ENCODE measurements at places on chromosomes 3 and 15.

GRCh38 chr3:27504749-27505148 lies 20.6 kb upstream of the SLC4A7 start:
- DNase-seq = no peak

- peak; percentile 45 for DNase-seq
Observed at GRCh38 chr3:59300733-59301132, 250.9 kb upstream of the CFAP20DC start.

- peak; percentile 100 for DNase-seq
Observed at GRCh38 chr15:75451674-75452363, at the start of gene SIN3A. Gene SIN3A (minus strand): TSS chr15:75451690. CDS start chr15:75430375, 21,315 bp downstream.

GRCh38 chr3:141150081-141150830 lies 81.4 kb upstream of the PXYLP1 start:
- no peak for DNase-seq

- no peak for DNase-seq
Observed at GRCh38 chr3:143266927-143267326, 147.4 kb downstream of the CHST2 start.

DNA sequence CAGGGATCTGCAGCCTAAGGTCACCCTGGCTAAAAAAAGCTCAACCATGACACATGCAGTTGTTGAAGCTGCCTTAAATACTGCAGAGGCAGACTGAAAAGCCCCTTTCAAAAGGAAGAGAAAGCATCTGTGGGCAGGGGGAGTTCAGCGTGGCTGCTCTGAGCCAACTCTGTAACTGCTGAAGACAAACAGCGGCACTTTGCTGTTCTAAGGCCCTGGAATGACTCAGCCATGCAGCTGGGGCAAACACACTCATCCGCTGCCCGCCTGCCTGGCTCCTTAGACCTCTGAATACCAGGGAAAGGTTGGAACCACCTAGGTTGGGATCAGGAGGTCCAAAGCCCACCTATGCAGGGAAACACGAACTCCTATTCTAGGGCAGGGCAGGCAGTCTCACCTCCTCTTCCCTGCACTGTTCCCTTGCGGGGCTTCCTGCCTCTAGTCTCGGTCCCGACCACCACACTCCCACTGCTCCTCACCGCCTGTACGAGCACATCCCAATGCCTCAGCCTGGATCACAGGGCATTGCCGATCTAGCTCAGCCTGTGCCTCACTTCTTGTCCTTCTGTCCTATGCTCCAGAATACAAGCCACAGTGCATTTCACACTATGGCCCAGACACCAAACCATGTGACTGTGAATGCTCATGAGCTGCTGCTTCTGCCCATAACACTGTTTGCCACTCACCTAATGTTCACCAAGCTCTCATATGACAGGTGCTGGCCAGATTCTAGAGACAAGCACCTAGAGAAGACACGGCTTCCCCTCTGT lies 6.6 kb upstream of the MUSTN1 start:
- no peak for DNase-seq

DNA sequence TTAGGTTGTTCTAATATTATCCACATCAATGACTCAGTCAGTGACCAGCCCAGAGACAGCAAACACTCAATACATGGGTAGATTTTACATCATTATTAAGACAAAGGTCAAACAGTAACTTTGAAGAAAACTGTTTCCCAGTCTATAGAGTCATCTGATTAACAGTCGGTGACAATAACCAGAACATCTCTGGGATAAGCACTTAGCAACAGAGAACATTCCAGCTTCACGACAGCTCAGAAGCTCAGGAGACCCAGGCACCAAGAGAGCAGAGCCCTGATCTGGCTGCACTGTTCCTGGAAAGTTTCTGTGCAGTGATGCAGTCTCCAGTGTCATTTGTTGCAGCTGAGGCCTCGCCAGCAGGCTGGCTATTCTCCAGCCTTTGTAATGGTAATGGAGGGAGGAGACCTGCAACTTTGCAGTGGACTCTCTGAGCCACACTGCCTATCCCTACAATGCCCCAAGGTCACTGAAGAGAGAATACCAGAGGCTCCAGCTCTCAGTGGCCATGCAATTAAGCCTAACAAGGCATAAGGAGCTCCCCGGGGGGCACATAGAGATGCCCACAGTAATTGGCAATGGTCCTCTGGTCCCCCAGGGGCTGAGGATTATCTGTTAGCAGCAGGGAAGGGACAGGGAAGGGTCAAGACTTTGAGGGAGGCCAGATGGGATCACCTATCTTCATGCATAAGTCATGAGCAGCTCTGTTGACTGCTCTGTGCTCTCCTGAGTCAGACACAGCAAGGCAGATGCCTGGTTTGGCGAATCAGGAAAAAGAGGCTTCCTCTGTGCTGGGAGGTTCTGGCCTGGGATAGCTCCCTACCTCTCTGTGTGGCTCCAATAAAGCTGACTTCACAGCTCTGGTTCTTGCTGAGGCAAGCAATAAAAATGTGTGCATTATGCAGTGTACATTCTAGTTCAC lies 163.6 kb downstream of the CTNNB1 start:
- no peak for DNase-seq

GRCh38 chr3:89025185-89025584 lies 82.2 kb upstream of the EPHA3 start:
- no peak for DNase-seq

DNA sequence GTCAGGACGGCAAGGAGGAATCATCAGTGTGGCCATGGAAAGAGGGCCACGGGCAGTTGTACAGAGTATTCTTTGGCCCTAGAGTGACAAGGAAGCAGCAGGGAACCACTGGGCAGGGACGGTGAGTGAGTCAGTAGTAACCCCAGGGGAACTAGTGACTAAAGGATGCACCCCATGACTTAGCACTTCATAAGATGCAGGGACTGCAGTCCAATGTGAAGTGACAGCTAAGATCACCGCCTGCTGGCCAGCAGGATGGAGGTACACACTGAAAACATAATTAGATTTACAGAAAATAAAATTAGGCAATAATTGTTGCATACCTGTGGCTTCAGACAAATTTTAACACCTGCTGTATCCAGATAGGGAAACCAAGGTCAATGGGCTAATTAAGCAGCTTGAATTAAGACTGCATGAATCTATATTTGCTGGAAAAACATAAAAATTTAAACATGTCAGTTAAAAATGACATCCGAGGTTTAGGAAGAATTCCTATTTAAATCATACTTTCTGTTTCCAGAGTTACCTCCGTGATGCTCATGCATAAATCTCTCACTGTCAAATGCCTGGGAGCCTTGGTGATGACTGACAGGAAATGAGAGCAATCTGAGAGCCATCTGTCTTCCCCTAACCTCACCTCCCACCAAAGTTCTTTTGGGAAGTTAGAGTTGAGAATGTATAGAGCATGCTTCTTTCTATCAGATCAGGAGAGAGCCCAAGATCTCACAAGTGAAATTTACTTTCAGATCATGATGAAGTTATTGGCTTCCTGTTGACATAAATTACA lies 56.5 kb downstream of the DCLK3 start:
- DNase-seq = peak; percentile 69

- DNase-seq = no peak
Observed at GRCh38 chr3:175512700-175513099, 653.6 kb downstream of the NAALADL2 start.

- no peak for DNase-seq
Observed at GRCh38 chr3:58164199-58164879, 46.4 kb downstream of the DNASE1L3 start.

DNA sequence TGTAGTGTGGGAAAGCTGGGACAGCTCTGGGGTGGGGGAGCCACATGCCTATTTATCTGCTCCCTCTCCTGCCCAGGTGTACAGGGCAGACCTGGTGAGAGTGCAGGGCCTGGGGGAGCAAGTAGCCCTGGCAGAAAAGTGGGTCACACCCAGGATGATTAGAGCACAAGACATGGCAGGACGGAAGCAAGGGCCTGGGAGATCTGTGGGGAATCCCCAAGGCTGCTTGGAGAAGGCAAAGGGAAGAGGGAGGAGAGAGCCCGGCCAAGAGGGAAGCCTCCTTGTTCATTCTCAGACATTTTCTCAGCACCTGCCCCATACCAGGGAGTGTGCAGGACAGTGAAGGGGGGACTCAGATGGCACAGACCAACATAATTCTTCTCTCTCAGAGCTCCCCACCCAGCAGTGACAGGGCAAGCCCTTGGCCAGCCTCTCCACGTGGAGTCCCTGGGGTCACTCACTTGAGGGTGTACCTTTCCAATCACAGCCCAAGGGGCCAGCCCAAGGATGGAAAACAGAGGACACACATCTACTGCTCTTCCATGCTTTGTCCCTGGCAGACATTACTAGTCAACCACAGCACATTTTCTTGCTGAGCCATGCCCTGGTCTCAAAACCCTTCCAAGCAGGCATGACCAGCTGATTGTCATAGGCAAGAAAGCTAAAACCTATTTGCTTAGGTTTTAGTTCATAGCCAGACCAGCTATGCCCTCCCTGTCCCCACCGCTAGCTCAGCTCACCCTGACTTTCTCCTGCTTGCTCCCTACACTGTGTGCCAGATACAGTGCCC lies 4.9 kb upstream of the DUSP7 start:
- DNase-seq = no peak

- peak; percentile 44 for DNase-seq
Observed at GRCh38 chr3:151404316-151404715, 19.8 kb upstream of the P2RY12 start.

DNA sequence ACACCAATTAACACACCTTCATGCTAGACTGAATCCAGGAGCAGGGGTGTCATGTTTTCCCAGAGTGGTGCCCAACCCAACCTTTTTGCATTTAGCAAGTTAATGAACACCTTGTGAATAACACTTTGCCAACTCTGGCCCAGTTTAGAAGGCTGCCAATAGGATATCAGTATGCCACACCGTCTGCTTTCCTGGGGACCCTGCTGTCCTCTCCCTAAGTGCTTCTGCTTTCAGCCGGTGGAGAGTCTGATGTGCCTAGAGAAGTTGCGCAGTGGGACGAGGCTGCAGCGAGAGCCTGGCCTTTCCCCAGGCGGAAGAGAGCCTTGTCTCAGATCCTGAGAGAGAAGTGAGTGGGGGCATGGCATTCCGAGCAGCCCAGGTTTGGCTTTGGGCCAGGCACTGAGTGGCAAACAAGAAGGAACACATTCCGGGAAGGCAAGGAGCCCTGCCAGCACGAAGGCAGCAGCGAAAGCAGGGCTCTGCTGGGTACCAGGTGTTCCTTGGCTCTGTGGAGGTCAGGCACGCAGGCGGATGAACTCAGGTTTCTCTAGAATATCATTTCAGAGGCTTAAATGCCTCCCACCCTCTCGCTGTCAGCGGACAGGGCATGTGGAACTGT lies 36.9 kb downstream of the SENP8 start:
- no peak for DNase-seq

- DNase-seq = peak; percentile 28
Observed at GRCh38 chr3:15769256-15769915, 28.4 kb downstream of the ANKRD28 start.

- no peak for DNase-seq
Observed at GRCh38 chr15:91122296-91122695, 22.2 kb downstream of the SV2B start.

- DNase-seq = no peak
Observed at GRCh38 chr3:28322464-28322863, 26.1 kb upstream of the ZCWPW2 start.

DNA sequence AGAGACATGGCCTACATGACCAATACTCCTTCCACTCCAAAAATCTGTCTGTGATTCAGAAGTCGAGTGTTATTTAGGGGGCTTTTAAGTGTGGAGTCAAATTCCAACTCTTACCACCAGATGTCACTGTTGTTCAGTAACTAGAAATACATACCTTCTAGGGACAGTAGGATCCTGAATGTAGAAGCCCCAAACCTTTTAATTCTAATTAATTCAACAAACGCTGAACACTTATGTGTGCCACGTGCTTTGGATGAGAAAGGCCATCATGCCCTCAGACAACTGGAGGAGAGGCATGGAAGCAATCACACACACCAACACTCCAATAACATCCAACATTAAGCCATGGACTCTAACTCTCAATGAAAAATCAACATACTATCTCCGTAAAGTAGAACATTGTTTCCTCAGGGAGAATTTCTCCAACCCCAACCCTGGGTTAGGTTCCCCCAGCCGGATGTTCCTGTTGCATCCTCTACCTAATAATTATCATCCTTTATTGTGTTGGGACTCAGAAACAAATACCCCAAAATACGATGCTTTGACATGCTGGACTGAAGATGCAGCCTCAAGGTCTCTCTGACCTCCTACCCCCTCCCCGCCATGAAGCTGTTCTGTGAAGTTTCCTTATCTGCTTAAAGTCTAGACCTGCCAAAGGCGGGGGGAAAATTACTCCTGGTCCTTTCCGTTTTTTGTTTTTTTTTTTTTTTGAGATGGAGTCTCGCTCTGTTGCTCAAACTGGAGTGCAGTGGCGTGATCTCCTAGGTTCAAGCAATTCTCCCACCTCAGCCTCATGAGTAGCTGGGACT lies 8.0 kb upstream of the CCDC13 start:
- peak; percentile 89 for DNase-seq

DNA sequence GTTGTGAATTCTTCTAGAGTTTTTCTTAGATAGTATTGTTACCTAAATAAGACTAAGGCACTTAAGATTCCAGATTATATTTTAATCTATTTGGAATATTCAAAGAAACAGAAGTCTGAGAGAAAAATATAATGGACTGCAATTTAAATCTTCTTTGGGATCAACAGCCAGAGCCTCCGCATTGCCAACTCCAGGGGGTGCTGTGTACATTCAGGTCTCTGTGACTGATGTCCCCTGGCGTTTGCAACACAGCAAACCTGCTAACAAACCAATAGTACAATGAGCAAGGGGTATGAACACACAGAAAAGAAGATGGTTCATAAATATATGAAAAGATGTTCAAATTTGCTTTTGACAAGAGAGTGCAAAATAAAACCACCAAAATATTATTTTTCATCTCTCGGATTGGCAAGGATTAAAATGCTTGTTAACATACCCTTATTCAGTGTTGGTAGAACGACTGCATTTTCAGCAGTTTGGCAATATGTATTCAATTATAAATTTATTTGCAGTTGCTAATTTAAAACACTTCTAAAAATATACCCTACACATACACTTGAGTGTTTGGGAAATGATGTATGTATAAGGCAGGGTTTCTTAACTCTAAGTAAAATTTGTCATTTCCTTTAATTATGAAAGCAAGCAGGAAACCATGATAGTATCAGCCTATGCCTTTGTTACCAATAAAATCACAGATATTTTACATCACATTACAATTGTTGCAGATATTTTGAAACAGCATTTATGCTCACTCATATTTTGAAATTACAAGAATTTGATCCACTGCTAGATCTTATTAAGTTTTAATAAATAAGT lies 16.1 kb upstream of the TM4SF1 start:
- peak; percentile 89 for DNase-seq

- no peak for DNase-seq
Observed at GRCh38 chr3:143769616-143770015, 78.7 kb downstream of the SLC9A9 start.

GRCh38 chr3:29746163-29746760 lies 465.4 kb downstream of the RBMS3 start:
- no peak for DNase-seq

DNA sequence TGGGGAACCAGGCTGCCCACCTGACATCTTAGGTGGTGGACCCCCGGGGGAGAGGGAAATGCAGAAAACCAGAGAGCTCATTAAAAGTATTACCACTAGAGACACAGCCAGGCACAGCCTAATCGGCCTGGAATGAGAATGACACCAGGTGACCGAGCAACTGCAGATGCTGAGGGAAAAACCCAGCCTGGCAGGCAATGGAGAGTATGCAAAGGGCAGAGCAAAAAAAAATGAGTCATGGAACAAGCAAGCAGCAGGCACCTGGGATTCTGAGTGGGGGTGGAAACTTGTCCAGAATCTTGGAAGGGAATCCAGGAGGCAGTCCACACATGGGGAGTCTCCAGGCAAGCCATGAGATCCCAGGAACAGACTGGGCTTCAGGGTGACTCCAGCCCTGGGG lies 183.7 kb upstream of the LRRN1 start:
- no peak for DNase-seq

GRCh38 chr3:187318819-187319616 lies 27.5 kb upstream of the MASP1 start:
- DNase-seq = peak; percentile 78

GRCh38 chr3:12663401-12663935 lies 449 bp downstream of the RAF1 start:
- no peak for DNase-seq
